ENCODE measurements at places on chromosomes 16 and 17.

DNA sequence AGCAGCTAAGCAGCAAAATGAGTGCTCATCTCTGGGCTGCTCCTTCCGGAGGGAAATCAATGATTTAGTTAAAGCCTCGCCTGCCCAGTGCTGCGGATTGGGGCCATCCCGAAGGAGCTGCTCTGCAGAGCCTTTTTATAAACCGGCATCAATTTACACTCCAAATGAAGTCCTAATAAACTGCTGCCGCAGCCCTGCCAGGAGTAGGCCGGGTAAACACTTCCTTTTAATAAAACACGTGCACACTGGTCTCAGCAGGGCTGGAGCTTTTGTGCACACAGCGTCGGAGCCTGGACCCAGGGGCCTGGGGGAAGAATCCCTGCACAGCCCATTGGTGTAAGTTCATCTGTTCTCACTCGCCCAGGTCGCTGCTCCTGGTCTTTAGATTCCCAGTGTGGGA is 79.6 kb upstream of the HS3ST2 start:
- no peak for DNase-seq

DNA sequence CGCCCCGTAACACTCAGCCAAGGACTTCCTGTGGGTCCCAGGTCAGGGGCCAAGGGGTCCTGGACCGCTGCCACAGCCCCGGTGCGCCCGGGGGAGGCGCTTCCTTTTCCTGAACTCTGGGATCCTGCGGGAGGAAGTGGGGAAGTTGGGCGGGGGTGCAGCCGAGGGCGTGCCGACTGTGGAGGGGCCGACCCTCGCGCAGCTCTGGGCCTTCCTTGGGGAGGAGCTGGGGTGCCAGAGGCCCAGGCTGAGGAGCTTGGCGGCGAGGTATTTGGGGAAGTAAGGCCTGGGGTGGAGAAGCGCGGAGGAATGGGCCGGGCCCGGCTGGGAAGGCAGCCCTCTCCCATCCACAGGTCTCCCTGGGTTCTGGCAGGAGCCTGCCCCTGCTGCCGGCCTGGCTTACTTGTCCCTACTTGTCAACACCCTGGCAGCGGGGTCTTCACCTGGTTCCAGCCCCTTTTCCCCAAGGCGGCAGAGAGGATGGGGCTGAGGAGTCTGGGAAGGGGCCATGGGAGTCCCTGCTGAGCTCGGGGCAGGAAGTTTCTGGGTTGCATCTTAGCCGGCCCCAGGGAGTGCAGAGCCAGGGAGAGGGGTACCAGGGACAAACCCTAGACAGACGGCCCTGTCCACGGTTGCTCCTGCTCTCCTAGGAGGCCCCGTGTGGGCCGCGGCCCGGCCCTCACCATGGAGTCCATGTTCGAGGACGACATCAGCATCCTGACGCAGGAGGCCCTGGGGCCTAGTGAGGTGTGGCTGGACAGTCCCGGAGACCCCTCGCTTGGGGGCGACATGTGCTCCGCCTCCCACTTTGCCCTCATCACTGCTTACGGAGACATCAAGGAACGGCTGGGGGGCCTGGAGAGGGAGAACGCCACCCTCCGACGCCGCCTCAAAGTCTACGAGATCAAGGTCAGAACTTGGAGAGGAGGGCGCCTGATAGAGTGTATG is 1.7 kb downstream of the TBKBP1 start:
- DNase-seq: no peak

DNA sequence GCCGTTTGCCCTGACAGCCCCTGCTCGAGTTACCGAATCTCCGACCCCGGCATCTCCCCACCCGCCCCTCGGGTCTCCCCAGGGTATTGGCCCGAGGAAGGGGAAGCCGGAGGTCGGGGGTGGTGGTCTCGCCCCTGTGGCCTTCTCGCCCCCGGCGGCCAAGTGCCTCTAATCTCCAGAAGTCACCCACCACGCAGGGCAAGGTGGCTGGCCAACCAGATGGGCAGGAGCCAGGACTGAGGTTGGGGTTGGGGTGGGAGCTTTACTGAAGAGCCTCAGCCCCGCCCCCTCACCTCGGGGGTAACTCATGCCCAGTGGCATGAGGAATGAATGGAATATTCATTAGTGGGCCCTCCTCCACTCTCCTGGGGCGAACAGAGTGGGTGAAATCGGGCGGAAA is 637 bp downstream of the DHRS11 start:
- DNase-seq: no peak

DNA sequence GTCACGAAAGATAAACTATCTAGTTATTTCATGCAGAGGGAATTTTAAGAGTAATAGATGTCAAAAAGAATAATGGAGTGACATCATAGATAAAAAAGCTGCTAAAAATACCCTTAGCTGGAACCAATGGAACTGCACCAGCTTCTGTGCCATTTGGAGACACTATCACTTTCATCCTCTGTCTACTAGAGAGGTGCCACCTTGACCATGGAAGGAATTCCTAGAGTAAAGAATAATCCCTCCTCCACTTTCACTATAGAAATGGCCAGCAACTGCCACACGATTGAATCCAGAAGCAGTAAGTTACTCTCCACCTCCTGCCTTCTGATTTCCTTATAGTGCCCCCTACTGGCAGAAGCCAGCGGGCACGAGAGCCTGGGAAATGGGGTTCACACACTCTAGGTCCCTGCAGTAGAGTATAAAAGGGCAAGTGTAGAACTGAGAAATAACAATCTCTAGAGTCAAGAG is 2.8 kb upstream of the ALDH3A2 start:
- DNase-seq: peak; percentile 62

DNA sequence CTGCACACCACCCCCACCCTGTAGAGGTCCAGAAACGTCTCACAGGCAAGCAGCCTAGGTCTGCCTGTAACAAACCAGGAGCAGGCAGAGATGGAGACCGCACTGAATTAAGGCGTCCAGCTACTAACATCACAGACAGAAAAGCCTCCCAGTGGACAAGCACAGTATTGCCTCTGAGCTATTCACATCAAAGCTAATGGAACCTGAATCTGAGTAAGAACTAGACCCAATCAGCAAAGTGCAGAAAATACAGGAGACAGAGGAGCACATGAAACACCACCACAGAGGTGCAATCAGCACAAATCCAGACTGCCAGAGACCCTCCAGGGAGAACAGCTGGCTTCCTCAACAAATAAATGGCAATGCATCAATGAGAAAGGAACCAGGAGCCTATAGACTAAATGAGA is 22.2 kb upstream of the PEMT start:
- no peak for DNase-seq

GRCh38 chr17:34081269-34081668 is 173.8 kb upstream of the CCL2 start:
- no peak for DNase-seq

- DNase-seq: no peak
Observed at GRCh38 chr17:50190293-50190602, 11.2 kb downstream of the COL1A1 start.

DNA sequence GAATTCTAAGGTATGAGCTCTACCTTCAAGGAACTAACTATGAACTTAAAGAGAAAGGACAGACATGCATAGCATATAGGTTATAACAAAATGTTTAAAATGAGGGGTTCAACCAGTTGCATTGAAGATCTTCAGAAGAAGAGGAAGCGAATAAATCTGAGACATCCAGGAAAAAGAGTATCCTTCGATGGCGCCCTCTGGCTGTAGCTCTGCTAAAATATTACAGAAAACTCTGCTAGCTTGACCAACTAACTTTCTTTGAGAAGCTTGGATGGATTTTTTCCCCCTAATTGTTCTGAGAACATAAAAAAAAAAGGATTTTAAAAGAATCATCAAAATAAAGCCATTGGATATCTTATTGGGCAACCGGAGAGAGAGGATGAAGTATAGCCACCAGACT is 659.9 kb upstream of the SOX9 start:
- DNase-seq: no peak

DNA sequence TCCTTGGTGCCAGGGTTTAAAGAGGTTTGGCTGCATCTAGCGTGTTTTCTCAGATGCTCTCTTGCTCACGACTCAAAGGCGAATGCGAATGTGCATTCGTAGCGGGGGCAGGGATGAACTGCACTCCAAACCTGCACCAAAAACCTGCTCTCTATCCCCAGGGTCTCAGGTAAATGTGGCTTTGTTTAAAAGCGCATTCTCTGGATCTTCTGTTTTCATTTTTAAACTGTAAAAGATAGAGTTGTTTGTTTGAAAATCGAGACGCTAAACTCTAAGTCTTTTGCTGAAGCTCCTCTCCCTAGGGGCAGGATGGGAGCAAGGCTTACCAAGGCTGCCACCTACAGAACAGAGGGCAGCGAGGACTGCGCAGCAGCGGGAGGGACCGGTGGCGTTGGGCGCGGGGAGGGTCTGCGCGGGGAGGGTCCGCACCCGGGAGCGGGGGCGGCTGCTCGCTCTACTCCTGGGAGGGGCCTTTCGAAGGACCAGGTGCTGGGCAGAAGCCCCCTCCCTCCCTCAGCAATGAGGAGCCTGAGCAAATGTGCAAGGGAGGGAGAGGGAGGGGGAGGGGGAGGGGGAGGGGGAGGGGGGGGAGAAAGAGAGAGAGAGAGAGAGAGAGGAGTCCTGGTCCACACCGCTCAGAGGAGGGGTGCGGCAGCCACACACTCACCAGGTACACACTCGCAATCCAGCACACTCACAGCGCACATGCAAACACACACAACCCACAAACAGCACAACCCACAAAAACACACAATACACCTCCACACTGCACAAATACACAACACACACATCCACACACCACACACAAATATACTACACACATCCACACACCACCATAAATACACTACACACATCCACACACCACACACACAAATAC is 142.8 kb downstream of the GRIN2A start:
- DNase-seq: peak; percentile 61

GRCh38 chr17:3989041-3989886 is 25.0 kb upstream of the ATP2A3 start:
- DNase-seq: peak; percentile 22

GRCh38 chr17:41311111-41311510 is 2.0 kb upstream of the KRTAP16-1 start:
- no peak for DNase-seq

DNA sequence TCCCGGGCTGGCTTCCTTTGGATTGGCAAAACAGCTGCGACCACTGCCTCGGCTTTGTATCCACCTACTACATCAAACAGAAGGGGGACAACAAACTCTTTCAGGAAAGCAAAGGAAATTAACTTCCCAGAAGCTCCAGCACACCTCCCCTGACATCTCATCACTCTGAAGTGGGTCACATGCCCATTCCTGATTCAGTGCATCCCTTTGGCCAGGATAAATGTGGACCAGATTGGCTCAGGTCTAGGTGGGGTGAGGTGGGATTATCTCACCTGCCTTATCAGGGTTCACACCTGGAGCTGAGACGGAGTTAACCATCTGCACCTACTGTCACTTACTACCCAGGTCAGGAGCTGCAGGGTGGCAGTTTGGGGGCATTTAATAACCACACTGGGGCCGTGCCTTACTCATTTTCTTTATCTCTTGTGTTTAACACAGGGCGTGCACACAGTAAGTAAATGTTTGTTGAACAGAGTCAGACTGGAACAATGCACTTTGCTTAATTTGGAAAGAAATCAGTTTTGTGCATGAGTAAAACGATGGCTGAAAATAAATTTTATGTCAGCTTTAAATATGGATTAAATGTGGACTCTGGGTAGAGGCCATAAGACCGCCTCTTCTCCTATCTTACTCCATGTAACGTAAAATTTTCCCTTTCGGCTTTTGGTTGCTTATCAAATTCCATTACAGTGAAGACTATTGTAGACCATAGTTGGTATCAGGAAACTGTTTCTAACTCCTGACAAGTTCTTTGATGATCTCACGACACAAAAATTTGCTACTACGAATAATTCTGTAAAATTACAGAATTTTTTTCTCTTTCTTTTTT is 36.0 kb downstream of the IQCK start:
- no peak for DNase-seq

- no peak for DNase-seq
Observed at GRCh38 chr17:36910513-36910912, 26.8 kb upstream of the LHX1 start.

DNA sequence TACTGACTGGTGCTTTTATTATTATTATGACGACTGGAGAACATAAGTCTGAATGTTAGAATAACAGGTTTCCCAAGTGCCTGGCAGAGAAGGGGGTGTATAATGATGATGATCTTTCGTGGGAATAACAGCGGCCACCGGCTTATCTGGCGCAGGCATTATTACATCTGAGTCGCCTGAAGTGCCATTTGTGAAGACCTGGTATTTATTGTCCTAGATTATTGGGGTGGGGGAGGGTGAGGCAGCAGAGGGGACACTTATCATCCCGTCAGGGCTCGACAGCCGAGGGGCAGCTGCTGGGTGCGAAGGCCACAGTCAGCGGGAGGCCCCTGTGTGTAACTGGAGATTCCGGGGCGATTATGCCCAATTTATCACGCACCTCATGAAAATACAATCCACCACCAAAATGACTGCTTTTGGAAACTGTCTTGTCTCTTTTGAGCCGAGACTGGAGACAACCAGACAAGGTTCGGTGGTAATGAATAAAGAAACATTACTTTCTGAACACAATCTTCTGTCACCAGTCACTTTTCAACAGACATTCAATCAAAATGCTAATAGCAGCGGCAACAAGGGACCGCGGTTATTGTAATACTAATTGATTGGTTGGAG is 199.3 kb downstream of the CCDC182 start:
- no peak for DNase-seq

DNA sequence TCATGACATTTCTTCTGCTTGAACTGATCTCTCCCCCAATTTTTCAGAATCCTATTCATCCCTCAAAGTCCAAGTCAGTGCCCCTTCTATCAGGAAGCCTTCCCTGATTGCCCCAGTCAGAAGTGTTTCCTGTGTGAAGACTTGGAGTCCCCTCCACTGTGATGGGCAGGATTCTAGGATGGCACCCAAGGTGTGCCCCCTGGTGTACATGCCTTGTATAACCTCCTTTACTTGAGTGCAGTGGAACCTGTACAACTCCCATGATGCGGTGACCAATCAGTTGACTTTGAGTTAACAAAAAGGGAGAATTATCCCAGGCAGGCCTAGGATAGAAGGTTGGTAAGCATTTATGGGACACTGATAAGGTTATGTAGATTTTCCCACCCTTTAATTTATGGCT is 23.4 kb downstream of the MYH13 start:
- no peak for DNase-seq

DNA sequence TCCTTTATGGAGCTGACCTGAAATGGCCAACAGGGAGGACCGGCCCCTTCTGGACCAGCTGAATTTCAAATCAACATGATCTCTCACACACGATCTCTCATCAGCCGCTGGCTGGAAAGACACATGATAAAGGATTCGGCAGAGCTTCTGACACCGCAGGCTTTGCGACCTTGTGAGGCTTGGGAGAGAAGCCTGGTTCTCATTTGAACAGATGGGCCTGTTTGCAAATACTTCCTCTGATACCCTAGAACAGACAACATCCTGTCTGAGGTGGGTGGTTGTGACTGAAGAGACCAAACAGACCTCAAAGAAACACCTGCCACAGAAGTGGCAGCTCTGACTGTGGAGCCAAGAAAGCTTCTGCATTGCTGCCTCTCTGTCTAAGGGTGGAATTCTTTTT is 77.9 kb upstream of the SDK2 start:
- no peak for DNase-seq

DNA sequence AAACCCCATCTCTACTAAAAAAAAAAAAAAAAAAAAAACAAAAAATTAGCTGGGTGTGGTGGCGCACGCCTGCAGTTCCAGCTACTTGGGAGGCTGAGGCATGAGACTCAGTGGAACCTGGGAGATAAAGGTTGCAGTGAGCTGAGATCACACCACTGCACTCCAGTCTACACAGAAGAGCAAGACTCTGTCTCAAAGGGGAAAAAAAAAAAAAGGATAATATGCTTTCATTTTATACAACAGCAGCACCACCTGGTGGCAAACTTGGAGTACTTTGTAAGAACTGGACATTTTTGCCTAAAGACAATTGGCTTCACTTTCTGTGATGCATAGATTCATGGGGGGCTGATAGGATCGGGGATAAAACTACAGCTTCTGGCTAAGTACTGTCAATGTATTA is 8.5 kb downstream of the CHTF8 start:
- DNase-seq: no peak

Data from dorsolateral prefrontal cortex (tissue), 122 donors.